ENCODE measurements at places on chromosomes 5 and 9. TPM values are rescaled to one million over a fixed set of nuclear protein-coding genes. Genes with fewer than 3 reads are reported as not detected.

Gene IRX1
- not detected for total RNA-seq

Gene SLC6A18
- not detected for total RNA-seq

Gene PCDHAC2
- total RNA-seq: 0.73 TPM

Gene PCDHB12
- 0.13 TPM for total RNA-seq

Gene ROPN1L
- 2.5 TPM for total RNA-seq

Gene PCDHGA11
- 4.4 TPM for total RNA-seq

Gene PCDHA3
- total RNA-seq: not detected

Gene CARTPT
- total RNA-seq: not detected

Gene CRHBP
- not detected for total RNA-seq

Gene CACNA1B
- total RNA-seq: not detected

Gene IL3
- not detected for total RNA-seq

Gene LECT2
- total RNA-seq: not detected

Gene SMIM33
- total RNA-seq: not detected

Gene SAPCD2
- 28.1 TPM for total RNA-seq

Gene IL13
- total RNA-seq: not detected

Gene FBP2
- not detected for total RNA-seq

Gene PSD2
- not detected for total RNA-seq

Gene FABP6
- not detected for total RNA-seq

Gene SLC12A2
- total RNA-seq: 59.2 TPM

Gene C5orf34
- 4.3 TPM for total RNA-seq

Gene PCDHA8
- total RNA-seq: not detected

Gene ANKRD18B
- 0.34 TPM for total RNA-seq

Gene HARS2
- total RNA-seq: 21.4 TPM

Gene SPINK13
- not detected for total RNA-seq

Gene TSTD2
- 8.3 TPM for total RNA-seq

Gene C1QTNF2
- 0.20 TPM for total RNA-seq

Gene SSNA1
- total RNA-seq: 150 TPM

Gene ADGRV1
- not detected for total RNA-seq

Gene SOHLH1
- not detected for total RNA-seq

Gene PRLR
- total RNA-seq: not detected
